ENCODE measurements at places on chromosomes 6 and 20.

GRCh38 chr6:91079969-91080368 lies 493.1 kb upstream of the MAP3K7 start:
- peak; percentile 2 for DNase-seq

GRCh38 chr20:25864326-25864962 lies 167.8 kb upstream of the ZNF337 start:
- DNase-seq = no peak

GRCh38 chr20:40744072-40744817 lies 55.2 kb upstream of the MAFB start:
- DNase-seq = no peak

GRCh38 chr20:32470025-32470861 lies 112.1 kb downstream of the ASXL1 start:
- peak; percentile 82 for DNase-seq

DNA sequence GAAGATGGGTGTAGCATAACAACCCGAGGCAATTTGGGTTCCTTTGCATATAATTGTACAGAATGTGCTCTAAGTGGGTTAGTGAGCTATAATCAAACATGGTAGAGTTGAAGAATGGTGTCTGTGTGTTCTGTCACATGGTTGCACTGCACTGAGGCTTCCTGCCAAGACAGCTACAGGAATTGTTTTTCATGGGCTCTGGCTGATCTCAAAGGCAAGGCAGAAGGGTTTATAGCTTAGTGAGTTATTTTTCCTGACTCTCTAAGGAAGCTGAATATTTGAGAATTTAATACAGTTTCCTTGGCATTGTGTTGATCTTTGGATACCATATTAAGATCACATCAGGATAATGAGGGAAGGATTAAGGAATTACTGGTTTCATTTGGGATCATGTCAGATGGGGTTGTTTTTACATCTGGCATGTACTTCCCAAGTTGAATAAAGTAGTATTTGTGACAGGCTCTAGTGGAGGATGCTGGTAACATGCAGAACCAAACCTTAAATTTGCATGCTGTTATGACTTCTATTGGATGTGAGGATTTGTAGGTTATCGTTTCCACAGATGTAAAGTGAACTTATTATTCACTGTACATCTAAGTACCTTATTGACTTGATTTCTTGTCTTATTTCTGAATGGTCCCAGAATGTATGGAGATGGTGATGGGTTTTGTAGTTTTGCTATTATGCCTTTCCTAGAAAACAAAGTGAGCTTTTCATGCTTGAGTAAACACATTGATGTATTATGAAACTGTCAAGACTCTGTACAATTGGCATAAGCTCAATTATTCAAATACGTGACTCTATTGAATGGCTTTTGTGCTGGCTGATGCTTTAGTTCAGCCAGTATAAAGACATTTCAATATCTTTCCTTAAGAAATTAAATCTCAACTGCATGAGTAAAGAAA lies 43.3 kb downstream of the LRRC1 start:
- no peak for DNase-seq

GRCh38 chr6:74075323-74075722 lies 379.3 kb downstream of the CD109 start:
- no peak for DNase-seq

DNA sequence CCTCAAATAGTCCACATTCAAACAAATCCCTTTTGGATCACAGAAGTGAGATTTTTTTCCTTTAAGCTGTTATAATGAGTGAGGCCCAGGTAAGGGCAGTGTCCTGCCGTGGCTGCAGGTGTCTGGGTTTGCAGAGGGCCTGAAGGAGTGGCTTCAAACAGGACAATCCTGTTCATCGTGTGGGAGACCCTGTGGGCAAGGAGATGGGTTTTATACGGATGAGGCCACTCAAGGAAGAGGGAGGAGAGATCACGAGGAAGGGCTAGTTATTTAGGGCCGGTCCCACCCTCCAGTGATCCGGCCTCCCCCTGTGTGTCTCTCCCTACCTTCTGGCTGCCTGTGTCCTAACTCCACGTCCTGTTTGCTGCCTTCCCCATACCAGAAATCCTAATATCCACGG lies 33.8 kb downstream of the PPP1R14C start:
- no peak for DNase-seq

- peak; percentile 69 for DNase-seq
Measured at GRCh38 chr6:149723771-149724417, 6.0 kb upstream of the LATS1 start.

GRCh38 chr6:35296931-35297600 lies 552 bp upstream of the DEF6 start:
- DNase-seq = no peak

DNA sequence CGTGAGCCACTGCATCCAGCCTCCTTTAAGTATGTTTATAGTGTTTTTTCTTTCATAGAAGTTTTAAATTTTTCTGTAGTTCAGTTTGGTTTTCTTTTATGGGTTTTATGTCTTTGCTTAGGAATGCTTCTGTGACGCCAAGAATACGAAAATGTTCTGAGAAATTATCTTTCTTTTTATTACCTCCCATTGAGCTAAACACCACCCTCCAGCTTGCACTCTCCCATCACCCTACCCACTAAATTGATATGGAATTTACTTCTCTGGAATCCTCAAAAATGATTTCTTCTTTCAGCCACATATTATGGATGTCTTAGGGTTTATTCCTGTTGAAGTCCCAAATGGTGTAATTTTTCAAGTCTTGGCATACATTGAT lies 38.1 kb downstream of the JARID2 start:
- DNase-seq = no peak

DNA sequence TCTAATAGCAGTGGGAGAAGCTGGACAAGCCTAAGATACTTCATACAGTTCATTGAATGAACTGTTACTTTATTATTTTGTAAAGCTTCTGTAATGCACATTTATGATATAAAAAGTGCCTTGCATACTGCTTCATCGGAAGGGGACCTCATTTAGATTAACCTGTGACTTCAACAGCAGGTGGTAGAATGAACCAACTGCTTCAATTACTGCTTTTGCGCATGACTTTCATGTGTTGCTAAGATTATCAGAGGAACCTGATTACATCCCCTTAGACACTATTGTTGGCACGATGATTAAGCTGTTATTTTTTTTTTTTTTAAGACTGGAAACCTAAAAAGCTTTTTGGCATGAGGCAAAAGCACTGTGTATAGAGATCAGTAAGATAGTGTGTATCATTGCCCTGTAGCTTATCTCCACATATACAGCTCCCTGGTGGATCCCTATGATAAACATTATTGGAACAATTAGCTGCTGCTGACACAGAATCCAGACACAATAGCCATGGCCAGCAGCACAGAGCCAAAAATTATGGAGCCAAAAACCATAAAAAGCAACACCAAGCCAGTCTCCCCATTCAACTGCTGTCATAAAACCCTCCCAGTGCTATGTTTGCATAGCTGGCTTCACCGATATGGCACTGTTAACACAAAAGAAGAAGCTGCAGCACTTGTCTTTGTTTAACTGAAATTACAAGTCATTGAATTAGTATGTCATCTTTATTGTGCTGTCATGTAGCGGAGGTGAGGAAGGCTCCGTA lies 731.6 kb upstream of the MMS22L start:
- no peak for DNase-seq

DNA sequence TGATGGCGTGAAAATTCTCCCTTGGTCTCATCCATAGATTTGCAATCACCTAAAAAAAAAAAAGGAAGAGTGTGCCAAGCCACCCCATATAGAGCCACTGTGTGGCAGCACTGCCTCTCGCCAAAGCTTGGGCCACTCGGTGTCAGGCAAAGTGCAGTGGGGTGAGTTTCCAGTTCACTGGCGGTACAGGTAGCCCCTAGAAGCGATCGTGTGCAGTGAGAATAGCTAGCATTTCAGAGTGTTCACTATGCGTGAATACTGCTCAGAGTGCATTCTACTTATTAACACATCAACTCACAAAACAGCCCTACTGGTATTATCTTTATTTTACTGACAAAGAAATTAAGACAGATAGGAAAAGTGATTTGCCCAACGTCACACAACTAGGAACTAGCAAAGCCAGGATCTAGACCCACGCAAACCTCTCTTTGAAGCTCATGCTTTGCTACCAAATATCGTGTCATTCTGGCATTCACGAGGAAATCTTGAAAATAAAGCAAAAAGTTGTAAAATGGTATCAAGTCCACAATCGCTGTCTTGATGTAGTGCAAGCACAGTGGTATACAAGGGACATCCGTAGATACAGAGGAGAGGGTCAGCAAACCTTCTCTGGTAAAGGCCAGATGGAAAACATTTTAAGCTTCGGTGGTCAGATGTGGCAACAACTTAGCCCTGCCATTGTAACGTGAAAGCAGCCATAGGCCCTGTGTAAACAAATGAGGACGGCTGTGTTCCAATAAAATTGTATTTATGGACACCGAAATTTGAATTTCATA lies 10.4 kb upstream of the GCNT2 start:
- peak; percentile 18 for DNase-seq

DNA sequence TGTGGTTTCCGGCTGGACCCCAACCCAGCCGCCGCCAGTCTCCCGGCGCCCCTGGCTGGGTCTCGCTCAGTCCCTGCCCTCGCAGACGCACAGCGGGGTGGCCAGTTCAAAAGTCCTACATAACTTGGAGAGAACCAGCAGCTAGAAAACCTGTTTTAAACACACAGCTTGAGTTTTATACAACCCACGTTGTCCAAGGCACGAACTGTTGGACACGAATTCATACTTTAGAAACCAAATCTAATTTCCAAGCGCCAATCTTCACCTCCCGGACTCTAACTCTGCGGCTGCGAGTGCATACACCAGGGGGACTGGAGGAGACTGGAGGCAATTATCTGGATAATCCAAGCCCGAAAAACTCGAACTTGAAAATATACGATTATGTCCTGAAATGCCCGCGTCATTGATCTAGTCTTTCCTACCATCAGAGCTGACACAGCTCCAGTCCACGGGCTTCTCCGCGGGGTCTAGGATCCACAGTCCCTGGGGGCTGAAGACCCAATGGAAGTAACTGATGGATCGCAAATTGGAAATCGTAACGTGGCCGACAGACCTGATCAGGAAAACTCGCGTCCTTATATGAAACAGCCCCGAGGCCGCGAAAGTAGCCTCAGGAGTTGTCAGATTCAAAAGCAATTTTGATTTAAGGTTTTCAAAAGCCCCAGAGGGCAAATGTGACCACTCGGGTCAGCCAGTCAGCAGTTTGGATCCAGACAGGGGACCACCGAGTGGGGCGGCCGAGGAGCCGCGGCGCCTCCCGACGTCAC lies 843 bp upstream of the HEY2 start:
- peak; percentile 30 for DNase-seq

- DNase-seq = no peak
Measured at GRCh38 chr6:154345811-154346210, 10.8 kb downstream of the IPCEF1 start.

DNA sequence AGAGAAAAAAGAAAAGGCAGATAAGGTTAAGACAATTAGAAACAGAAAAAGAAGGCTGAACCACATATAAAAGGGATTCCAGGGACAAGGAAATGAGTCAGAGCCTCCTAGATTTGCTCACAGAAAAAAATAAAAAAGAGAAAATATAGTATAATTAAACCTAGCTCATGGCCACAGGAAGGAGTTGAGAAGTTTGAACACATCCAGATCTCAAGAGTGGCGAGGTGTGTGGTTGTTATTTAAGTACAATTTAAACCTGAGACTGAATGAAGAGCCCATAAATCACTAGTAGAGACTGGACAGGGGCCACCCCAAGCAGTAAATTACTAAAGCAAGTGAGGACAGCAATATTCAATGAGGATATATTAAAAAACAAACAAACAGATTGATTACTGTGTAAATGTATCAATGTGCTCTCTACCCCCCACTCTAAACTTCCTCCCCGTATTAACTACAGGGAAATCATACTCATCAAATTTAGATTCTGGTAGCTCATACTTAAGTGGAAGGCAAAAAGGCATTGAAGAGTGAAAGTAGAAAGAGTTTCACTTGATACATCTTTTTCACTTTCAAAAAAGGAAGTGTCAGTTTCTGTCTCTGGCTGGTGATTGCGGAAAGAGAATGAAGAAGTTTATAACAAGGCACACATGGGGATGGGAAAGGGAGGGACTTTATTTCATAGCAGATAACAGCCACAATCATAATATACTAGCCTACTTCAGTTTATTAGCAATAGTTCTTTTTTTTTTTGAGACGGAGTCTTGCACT lies 49.3 kb upstream of the SCAF8 start:
- peak; percentile 18 for DNase-seq

DNA sequence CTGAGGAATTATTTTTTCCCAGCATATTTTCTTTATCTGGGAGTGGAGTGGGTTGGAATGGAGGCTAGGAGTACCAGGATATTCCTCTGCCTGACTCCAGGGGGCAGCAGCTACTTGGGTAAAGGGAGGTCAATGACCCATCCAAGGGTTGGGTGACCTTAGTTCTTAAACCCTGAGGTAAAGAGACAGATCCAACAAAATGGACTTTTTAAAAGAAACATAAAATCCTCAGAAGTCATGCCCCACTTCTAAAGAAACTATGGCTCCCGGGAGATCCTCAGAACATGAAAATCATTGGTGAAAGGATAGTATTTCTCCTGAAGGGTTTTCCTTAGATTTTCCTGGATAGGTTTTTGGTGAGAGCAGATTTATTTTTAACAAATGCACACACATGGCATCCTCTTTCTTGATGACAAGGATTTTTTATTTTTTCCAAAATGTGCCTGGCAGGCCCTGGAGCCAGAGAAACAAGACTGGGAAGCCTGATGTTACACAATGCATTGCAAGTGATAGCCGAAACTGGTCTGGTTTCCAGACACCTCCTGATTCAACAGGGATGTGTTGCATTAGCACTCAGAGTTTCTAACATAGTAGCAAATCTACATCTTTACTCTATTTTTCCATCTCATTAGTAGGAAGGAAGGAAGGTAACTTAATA lies 240.9 kb upstream of the BTBD3 start:
- peak; percentile 2 for DNase-seq

GRCh38 chr6:45758787-45759471 lies 256.7 kb downstream of the CLIC5 start:
- DNase-seq = no peak

- no peak for DNase-seq
Measured at GRCh38 chr6:44561060-44561623, 173.6 kb downstream of the CDC5L start.

DNA sequence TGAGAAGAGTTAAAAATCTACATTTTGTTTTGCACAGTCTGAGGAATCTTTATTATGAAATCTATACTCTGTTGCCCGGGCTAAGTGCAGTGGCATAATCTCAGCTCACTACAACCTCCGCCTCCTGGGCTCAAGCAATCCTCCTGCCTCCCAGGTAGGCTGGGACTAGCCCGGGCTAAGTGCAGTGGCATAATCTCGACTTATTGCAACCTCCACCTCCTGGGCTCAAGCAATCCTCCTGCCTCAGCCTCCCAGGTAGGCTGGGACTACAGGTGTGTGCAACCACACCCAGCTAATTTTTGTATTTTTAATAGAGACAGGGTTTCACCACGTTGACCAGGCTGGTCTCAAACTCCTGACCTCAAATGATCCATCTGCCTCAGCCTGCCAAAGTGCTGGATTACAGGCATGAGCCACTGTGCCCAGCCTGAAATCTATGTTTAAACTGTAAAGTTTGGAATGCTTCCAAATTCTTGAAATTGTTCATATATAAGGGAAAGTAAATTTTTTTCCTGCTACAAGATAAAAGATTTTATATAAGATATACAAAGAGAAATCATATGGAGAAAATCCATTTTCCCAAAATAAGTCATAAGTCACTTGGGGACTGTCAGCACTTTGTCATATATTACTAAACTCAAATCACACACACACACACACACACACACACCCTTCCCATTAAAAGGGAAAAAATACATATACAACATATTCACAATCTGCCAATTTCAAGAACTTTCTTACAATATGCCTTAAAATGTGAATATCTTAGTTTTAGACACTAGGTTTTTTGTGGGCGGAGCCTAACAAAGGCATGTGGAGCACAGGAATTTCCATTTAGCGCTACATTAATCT lies 19.4 kb downstream of the PTPRK start:
- no peak for DNase-seq
